ENCODE measurements at places on chromosomes 4 and X.

GRCh38 chrX:68204521-68205038, 228.7 kb downstream of the OPHN1 start:
- no peaks in the 10 kb centered on the region for H3K27me3 ChIP-seq
- no peak overlapping the region for H3K27ac ChIP-seq
- no peaks in the 10 kb centered on the region for H3K36me3 ChIP-seq
- H3K4me3 ChIP-seq, result no peak overlapping the region

DNA sequence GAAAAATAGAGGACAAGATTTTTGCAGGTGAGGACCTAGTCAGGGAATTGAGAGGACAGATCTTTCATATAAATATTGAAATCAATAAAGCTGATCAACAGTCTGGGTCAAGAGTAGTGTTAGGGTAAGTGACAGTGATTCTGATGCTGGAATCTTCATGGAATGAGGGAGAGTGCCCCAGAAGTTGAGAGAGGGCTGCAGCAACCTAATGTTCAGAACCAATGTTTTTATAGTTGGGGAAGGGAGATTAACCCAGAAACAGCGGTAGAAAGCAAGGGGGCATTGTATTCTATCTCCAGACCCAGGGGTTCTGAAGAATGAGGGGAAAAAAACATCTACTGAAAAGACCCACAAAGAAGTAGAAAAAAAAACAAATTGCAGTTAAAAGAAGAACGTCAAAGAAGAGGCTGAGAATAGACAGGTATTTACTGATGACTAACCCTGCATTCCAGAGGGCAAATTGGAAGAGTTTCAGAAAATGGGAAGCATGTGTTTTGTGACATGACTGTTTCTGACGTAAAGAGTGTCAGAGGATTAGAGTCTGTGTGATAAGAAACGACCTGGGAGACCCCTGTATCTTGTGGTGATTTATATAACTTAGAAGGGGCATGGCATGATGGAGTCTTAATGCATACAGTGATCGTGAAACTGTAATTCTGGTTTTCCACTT, 819.6 kb upstream of the EPHA5 start:
- no peak for DNase-seq
- no peak overlapping the region for H3K4me3 ChIP-seq
- H3K27ac ChIP-seq, result no peak overlapping the region
- H3K27me3 ChIP-seq, result no peaks in the 10 kb centered on the region
- no peaks in the 10 kb centered on the region for H3K4me1 ChIP-seq

DNA sequence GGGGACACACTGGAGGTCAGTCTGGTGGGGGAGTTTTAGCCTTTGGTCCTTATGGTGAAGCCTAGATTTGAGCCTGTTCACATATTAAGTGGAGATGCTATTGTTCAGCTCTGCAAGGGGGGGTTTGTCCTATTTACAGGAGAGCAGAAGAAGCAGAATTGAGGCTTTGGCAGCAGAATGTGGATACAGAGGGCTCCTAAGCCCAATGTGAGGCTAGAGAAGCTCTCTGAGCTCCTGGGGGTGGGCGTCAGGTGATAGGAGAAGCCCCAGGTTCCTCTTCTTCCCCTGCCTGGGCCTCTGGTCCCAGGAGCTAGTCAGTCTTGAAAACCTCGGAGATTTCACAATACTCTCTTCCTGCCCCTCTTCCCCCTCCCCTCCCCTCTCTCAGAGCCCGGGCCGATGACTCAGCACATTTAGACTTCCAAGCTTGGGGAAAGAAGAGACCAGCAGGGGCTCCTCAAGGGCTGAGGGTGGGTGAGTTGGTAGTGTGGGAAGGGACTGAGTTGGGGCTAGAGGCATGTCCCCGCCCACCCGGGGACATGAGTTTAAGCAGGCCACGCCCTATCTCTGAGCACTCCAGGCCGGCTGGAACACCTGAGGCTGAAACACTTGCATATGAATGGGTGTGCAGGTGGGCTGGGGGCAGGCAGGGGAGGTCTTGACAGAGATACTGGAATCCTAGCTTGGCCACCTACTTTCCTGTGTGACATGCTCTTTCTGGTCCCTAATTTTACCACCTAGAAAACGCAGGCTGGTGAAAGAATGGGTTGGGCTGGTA, 3.4 kb downstream of the TFE3 start:
- DNase-seq, result peak; percentile 96
- no peaks in the 10 kb centered on the region for H3K27me3 ChIP-seq
- H3K4me3 ChIP-seq, result peak overlapping the region; percentile 88
- peaks cover 3% of the 10 kb centered on the region for H3K4me1 ChIP-seq
- peaks cover 25% of the 10 kb centered on the region for H3K36me3 ChIP-seq

- DNase-seq, result peak; percentile 73
- H3K27me3 ChIP-seq, result no peaks in the 10 kb centered on the region
Observed at GRCh38 chr4:89482251-89482650, 174.7 kb upstream of the GPRIN3 start.

GRCh38 chr4:93855926-93856325, 27.4 kb downstream of the ATOH1 start:
- no peak overlapping the region for H3K4me3 ChIP-seq
- no peak for DNase-seq
- H3K36me3 ChIP-seq, result no peaks in the 10 kb centered on the region
- H3K4me1 ChIP-seq, result peaks cover 3% of the 10 kb centered on the region

Measured in endodermal cell (in vitro differentiated cells).